Activated CD8-positive, alpha-beta memory T cell treated with anti-CD3 and anti-CD28 coated beads for 1 hour (primary cell): ENCODE measurements at places on chromosomes 6 and 20.

- DNase-seq, result no peak
Observed at GRCh38 chr6:18586133-18586532, 199.0 kb downstream of the RNF144B start.

- DNase-seq, result no peak
Observed at GRCh38 chr6:38549795-38550194, 89.9 kb downstream of the BTBD9 start.

GRCh38 chr6:111566222-111566734 lies 39.4 kb downstream of the TRAF3IP2 start:
- DNase-seq, result no peak

- no peak for DNase-seq
Observed at GRCh38 chr20:11492386-11492785, 425.3 kb upstream of the BTBD3 start.

DNA sequence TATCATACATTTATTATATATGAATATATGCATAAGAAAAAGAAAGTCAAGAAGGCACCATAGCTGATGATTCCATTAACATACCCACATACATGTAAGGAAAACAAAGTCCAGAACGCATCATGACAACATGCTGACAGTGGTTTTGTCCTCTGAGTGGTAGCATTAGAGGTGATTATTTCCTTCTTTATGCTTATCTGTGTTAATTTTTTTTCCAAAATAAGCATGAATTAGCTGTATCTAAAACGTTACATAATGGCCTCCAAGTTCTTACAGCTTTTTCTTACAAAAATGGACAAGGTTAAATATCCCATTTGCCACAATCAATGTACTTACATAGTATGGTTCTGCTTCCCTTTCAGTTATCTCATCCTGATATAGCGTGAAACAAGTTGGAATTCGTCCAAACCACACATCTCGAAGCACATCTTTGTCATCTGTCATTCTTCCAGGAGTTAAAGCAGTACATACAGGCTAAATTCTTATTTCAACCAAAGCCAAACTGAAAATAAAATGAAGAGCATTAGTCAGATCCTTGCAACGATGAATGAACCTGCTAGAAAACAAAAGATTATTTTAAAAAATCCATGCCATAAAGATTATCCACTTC lies 9.7 kb downstream of the ATG5 start:
- no peak for DNase-seq

DNA sequence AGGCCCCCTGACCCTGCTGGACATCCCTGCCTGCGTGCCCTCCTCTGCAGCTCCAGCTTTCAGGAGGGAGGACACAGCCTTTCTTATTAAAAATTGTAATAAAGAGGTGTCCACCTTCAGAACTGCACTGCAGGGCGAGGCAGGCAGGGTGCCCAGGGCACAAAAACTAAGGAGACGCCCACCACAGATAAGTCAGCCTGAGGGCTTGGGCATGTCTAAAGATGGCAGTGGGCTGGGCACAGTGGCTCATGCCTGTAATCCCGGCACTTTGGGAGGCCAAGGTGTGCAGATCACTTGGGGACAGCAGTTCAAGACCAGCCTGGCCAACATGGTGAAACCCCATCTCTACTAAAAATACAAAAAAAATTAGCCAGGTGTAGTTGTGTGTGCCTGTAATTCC lies 7.0 kb upstream of the C20orf144 start:
- DNase-seq, result no peak

DNA sequence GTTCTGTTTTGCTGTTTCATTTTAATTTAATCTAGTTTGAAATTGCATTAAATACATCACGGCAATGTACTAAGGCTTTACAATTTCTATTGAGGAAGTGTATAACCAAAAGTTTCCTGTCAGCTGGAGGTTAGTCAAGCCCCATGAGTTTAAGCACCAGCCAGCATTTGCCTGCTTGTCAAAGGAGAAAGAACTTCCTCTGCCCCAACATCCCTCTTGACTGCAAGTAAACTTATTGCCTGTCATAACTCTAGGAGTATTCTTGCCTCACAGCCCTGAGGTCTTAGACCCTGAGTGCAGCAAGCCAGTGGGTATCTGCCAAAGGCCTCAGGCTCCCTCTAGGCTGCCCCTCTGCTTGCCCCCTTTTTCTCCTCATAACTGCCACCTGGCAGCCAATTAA lies 106.7 kb upstream of the INSM1 start:
- no peak for DNase-seq

- DNase-seq, result no peak
Observed at GRCh38 chr20:23554401-23554800, 13.9 kb downstream of the CST9L start.
